ENCODE measurements at places on chromosomes 7 and 10.

- DNase-seq, result no peak
Measured at GRCh38 chr7:88366845-88367244, 60.2 kb upstream of the STEAP4 start.

DNA sequence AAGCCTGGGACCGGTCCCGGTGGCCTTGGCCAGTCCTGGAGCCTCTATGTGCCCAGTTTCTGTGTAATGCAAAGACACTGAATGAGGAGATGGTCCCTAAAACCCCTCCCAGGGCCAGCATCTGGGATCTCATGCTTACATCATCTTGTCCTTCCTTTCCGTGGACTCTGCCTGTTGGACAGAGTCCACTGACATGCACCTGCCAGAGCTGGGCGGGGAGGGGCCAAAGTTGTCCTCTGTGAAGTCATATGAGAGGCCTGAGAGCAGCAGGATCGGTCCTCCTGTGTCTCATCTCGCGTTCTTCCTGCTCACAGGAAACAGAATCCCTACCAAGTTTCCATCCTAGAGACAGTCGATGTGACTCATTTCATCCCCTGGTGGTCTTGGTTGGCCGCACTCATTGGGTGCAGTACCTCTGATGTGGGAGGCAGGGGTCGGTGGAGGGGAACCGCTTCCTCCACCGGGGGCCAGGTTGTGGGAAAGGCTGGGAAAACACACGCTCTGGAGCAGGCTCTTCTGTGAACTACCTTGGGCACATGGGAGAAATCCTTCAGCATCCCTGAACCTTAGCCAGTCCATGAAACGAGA, 389.6 kb upstream of the PODXL start:
- no peak for DNase-seq

DNA sequence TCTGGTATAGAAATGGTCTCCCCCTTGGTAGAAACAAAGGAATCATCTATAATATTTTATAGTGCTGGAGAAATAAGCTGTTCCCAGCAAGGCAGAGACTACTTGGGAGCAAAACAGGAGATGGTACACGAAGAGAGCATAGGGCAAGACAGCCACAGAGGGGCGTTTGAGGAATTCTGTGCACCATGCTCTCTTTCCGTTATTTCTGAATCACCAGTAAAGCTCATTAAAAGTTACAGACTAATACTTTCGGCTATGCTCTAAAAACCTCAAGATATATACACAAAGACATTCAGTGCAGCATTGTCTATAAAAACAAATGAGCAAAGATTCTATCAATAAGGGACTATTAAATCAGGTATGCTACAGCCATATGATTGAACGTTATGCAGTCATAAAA, 68.5 kb upstream of the FHIP2A start:
- no peak for DNase-seq

GRCh38 chr10:10813656-10814055, 204.0 kb upstream of the CELF2 start:
- no peak for DNase-seq

DNA sequence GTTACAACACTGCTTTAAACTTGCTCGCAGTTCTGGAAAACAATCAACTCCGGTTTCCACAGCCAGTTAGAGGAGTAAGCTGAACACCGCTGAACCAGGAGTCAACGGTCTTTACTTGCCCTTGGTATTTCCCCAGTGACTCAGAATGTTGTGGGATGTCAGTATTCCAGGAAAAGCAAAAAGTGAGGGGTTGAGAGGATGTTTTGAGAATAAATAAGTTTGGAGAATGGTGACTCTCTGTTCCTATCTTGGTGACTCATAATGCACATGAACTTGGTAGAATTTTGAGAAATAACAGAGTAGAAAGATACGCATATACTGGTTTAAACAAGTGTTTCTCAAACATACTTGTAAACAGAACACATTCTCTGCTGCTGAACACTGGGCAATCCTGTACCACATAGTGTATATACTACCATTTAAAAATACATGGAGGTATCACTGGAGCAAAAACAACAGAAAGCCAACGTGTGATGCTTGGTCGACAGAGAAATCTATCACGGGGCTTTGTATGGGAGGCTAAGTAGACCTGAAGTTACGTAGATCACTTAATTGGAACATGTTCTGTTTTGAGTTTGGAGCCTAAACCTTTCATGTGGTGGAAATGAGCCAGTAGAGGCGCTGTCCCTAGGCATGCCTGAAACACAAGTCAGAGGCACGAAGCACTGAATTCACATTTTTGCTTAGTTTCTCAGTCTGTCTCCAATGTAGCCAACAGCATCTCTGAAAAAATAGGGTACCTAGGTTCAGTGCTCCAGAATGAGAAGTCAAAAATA, 534.3 kb downstream of the PARD3 start:
- no peak for DNase-seq

DNA sequence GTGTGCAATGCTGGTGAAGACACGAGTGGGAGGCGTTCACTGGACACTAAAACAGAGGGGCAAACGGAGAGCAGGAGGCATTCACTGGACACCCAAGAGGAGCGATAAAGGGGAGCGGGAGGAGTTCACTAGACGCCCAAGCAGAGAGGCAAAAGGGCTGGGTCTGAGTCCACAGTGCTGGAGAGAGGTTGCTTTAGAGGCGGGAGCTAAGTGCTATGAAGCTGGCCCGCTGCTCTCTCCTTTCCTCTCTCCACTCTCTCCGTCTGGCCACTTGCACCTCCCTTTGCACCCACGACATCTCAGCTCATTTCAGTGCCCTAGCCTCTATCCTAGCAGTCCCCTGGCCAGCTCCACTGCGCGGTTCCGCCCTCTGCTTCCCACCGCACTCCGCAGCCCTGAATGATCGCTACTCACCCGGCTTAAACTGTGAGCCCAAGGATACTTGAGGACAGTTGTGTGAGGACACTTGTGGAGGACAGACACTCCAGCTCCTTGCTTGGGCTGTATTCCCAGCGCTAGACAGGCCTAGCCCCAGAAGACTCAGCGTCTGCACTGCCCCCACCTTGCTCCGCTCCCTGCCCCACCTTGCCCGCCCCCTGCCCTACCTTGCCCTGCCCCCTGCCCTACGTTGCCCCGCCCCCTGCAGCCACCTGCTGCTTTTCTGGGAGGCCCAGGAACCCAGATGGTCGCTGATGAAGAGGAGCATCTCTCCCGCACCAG, 78.8 kb upstream of the CPXM2 start:
- DNase-seq, result no peak

DNA sequence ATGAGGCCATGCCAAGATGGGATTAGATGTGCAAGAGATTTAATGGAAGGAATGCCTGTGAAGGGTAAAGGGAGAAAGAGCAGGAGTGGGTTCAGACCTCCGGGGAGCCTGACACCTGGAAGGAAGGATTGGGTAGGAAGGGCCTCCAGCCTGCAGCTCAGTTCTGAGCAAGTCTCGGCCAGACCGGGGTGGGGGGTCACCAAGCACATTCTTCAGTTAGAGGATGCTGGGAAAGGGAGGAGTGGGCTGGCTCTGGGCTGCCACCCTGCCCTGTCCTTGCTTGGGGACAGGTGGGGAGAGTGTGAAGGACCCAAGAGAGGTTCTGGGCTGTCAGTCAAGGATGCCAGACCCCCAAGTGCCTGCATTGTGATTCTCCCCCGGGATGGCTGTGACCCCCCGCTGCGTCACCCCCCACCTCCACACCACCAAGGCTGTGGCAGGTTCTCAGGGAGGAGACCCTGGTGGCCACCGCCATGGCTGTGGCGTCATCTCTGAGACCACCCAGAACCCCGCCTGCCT, 16.5 kb upstream of the PRKAG2 start:
- DNase-seq, result no peak

DNA sequence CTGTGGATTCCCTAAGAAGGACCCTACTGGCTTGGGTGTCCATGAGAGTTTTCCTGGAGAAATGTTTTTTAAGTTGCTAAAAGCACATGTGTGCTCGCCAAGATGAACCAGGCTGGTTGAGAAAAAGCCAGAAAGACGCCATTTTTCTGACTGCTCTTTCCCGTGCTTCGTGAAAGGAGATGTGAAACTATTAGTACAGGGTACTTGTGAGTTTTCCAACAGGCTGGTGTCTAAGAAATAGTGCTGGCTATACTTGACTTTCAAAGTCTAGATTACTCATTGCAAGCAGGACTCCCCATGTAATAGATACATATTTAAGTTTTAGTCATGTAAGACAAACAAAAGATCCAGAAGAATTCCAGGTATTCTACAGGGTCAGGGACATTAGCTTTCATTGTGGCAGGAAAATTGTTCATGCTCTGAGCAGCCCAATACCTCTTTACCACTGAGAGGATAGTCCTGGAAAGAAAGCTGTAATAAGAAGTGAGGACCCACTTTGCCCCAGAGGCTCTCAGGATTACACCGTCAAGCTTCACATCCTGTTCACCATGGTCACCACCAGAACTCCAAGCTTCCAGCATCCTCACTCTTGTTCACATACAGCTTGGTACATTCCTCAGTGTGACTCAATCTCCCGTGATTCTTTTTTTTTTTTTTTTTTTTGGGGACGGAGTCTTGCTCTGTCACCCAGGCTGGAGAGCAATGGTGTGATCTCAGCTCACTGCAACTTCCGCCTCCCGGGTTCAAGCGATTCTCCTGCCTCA, 43.8 kb upstream of the ICA1 start:
- no peak for DNase-seq

DNA sequence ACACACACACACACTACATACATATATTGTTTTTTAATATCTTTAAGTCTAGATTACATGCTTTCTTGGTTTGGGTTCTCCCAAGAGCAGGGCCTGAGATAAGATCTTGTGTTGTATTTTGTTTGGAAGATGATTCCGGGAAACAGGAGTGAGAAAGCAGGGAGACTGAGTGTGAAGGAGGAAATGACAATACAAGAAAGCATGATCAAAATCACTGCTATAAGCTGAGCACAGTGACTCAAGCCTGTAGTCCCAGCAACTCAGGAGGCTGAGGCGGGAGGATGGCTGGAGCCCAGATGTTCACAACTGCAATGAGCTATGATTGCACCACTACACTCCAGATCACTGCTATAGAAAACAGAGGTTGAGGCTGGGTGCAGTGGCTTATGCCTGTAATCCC, 267.6 kb downstream of the SKIDA1 start:
- no peak for DNase-seq

DNA sequence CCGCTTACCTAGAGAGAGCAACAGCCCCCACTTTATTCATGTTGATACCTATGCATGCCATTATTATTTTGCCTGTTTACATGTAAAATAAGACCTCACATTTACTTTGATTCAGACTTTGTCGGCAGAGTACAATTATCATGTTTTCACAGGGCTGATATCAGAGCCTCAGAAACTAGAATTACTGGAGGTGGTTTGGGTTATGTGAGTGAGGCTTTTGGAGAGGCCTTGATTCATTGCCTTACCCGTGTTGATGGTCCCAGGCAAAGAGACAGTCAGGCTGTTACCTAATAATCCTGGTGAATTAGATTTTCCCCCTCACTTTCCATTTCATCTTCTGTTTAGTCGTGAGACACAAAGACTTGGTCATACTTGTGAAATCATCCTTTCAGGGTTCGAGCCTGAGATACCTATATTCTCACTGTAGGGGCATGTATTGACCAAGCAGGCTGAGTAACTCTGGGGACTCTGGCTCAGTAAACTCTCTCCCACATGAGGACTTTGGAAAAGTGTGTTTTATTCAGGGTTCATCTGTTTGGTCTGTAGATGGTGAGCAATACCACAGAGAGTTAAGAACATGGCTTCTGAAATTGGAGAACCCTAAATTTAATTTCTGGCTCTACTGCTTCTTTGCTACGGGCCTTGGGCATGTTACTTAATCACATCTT, 150.9 kb downstream of the CELF2 start:
- no peak for DNase-seq

DNA sequence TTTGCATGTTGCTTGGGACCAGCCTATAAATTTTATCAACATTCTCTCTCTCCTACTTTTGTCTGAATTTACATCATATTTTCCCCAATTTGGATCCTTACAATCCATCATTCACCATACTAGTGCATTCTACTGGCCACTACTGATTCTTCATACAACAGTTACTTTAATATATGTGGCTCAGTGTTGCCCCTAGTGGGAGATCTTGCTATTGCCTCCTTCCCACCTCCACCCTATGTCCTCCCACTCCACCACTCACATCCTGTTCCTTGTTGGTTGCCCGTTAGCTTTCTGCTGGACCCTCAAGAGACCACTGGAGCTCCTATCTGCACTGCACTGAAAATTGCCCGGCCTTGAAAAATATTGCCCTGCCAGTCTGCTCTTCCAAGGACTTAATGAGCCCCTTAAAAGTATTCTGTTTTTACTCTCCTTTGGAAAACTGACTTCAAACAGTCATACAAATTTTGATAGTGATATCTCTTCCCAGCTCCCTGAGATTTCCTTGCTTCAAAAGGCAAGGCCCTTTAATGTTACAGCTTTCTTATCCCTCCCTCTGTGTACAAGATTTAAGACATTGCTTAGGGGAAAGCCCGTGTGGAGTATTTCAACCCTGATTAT, 243.2 kb upstream of the TMEM229A start:
- DNase-seq, result peak; percentile 2

DNA sequence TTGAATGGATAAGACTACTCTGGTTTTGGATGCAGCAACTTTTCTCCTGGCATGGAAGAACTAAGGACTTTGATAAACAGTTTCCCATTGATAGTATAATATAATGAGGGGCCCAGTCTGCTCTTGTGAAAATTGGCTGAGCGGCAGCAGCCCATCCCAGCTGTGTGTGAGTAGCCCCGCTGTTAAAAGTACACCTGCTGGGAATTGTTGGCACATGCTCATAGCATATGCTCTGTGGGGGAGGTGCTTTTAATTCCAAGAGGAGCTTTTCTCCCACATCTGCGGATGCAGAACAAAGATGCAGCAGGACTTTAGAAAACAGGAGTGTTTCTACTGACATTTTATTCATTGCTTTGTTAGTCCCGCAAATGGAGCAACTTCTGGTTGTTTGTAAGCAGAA, 19.0 kb downstream of the SRI start:
- peak; percentile 93 for DNase-seq

GRCh38 chr10:77590344-77591237, 47.0 kb downstream of the KCNMA1 start:
- DNase-seq, result peak; percentile 33

- no peak for DNase-seq
Measured at GRCh38 chr7:132451161-132451560, 125.1 kb downstream of the PLXNA4 start.

DNA sequence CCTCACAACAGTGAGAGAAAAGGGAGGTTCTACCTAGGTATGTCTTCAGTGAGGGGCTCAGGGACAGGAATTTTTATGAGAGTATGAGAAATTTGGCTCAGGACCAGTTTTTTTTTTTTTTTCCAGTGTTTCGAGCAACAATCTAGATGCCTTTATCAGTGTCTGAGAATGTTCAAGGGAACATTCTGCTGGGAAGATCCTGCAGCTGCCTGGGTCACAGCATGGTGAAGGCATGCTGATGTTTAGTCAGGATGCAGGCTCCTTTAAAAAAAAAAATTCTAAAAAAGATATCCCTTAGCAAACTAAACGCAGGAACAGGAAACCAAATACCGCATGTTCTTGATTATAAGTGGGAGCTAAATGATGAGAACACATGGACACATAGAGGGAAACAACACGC, 31.0 kb downstream of the SBDS start:
- DNase-seq, result no peak
